ENCODE measurements at places on chromosomes 1 and 21.

GRCh38 chr21:33858667-33859372 lies 56.8 kb downstream of the ATP5PO start:
- DNase-seq = no peak

DNA sequence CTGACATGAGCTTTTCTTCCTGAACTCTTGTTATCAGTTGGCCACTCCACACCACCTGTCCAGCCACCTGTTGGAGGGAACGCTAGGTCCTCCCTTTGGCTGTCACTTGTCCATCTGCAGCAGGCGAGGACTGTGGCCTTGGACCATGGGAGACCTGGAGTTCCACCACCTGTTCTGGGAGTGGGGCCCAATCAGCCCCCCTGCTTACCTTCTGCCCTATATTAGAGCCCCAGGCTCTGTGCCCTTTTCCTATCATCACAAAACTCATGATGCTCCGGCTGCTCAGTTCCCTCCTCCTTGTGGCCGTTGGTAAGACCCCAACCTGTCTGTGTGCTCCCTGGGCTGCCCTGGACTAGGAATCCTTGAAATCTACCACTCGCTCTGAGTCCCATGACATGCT lies at the start of gene CELA3A:
Gene CELA3A (plus strand): TSS at position 249 of the 400 bp plus-strand sequence. CDS start 18 bp downstream, at position 267.
- DNase-seq = no peak

GRCh38 chr1:228987286-228987685 lies 252.0 kb downstream of the RHOU start:
- DNase-seq = no peak

GRCh38 chr1:11731691-11732283 lies 4.1 kb upstream of the AGTRAP start:
- no peak for DNase-seq

Data from stimulated activated CD8-positive, alpha-beta memory T cell treated with anti-CD3 and anti-CD28 coated beads, Interleukin-4, amount 100 ng/mL, for 24 hours (primary cell).